Muscle of arm (tissue), 14 donors: ENCODE measurements at places on chromosomes 2 and 18. TPM values are rescaled to one million over a fixed set of nuclear protein-coding genes. Genes with fewer than 3 reads are reported as not detected.

DNA sequence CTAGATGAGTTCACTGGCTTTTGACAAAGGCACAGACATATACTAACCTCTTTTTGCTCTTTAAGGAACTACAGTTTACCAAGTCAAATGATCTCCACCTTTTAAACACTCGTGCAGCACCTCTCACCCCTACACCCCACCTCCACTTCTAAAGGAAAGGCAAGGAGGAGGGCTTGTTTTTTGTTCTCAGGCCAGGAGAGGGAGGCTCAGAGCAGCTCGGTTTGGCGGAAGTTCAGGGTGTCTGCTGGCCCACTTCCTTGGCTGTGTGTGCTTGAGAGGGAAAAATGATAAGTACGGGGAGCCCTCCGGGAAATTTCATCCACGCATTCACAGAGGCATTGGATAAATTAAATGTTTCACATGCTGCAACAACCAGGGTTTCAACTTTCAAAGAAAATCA, 667.9 kb downstream of the BCL11A start:
- DNase-seq = peak; percentile 11

GRCh38 chr2:45750001-45750400, 98.5 kb downstream of the PRKCE start:
- DNase-seq = no peak

GRCh38 chr2:232324778-232325177, 53.8 kb upstream of the ALPP start:
- DNase-seq = no peak

- no peak for DNase-seq
These were observed 48.6 kb downstream of the KLHL14 start for GRCh38 chr18:32724071-32724749.

DNA sequence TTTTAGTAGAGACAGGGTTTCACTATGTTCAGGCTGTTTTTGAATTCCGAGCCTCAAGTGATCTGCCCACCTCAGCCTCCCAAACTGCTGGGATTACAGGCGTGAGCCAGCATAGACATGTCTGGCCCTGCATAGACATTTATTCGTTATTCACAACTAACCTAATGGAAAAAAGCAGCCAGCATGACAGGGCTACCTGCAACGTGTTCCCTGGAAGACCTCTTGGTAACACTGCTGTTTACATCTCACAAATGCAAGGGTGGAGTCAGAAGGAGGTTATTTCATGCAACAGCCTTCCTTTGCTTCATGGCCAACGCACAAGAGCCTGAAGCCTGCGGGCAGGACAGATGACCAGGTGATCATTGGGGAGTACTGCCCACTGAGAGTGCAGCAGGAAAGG, 9.2 kb downstream of the SERPINE2 start:
- no peak for DNase-seq

GRCh38 chr2:8149985-8150539, 531.8 kb upstream of the ID2 start:
- no peak for DNase-seq

DNA sequence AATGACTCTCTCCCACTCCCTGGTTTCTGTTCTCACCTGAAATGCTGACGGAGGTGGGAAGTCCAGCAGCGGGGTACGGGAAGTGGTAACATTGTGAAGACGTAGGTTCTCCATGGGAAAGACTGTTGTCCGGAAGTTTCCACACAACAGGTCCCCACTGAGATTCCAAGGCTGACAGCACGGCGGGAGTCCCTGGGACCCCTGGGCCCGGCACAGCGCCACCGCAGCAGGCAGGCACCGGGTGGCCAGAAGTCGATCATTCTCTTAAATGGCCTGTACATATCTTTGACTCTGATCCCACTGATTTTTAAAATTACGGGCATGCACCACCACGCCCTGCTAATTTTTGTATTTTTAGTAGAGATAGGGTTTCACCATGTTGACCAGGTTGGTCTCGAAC, 201.0 kb upstream of the SALL3 start:
- DNase-seq = no peak

DNA sequence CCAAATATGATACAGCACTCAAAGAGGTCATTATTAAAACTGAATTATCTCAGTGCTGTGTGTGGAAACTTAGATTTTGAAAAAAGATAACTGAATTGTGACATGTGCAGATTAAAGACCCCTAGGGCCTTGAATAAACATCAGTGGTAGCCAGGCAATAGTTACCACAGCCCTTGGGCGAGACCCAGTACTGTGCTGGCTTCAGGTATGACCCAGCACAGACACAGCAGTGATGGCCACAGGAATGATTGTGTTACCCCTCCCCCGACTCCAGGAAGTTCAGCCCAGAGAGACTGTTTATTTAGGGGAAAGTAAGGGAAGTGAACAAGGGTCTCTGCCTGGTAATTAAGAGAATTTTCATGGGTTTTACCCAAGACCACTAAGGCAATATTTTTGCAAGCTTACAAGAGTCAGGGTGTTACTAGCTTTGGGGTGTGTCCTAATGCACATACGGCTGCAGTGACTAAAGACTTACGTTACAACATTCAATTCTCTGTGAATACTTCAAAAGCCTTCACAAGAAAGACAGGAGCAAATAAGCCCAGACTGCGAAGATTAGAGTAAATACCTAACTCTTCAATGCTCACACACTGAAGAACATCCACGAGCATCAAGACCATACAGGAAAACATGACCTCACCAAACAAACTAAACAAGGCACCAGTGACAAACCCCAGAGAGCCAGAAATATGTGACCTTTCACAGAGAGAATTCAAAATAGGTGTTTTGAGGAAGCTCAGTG, 28.2 kb upstream of the ITGAV start:
- DNase-seq = no peak

FEV gene
- 0.17 TPM for polyA plus RNA-seq

DNA sequence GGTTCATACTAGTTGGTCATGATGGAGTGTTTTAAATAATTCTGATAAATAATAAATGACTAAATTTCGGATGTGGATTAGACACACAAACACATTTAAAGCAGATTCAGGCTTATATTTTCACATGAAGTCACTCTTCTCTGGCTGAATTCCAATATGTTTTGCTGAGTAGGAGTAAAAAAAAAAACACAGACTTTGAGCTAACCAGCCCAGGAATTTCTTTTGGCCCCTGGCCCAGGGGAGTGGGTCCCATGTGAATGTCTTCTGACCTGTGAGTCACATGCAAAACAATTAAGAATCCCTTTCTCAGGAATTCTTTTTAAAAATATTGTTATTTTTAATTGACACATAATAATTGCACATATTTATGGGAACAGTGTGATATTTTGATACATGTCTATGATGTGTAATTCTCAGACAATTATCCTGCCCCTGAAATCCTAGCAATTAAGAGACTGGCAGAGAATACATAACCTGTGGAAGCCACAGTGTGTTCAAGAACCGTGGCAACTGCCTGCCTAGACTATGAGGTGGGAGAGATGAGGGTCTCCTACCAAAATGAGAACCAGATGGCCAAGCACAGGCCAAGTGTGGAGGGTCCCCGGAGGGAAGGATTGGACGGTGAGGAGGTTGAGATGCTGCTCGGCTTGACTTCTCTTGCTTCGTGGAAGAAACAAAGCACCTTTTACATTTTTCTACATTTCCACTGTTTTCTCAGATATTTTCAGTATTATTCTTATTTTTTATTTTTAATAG, 236.4 kb downstream of the PIEZO2 start:
- peak; percentile 80 for DNase-seq

GRCh38 chr2:153132418-153132817, 346.1 kb downstream of the RPRM start:
- DNase-seq = no peak

- DNase-seq = no peak
These were observed 81.8 kb downstream of the HDAC4 start for GRCh38 chr2:239318790-239319661.

DNA sequence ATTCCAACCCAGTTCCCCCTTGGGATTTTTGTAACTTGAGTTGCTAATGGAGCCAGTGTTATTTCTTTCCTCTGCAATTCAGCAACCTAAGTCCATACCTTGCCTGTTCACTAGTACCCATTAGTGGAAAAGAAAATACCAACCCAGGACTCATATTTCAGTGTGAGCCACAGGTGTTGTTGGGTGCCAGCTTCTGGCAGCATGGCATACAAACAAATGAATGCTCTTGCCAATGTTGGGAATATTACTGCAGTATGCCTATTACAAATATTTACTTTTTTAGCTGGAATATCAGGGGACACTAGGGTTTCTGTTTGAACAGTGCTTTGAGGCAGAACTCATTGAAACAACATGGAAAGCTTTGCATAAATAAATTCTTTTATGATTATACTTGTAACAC, 130.2 kb downstream of the NCKAP5 start:
- DNase-seq = no peak

DNA sequence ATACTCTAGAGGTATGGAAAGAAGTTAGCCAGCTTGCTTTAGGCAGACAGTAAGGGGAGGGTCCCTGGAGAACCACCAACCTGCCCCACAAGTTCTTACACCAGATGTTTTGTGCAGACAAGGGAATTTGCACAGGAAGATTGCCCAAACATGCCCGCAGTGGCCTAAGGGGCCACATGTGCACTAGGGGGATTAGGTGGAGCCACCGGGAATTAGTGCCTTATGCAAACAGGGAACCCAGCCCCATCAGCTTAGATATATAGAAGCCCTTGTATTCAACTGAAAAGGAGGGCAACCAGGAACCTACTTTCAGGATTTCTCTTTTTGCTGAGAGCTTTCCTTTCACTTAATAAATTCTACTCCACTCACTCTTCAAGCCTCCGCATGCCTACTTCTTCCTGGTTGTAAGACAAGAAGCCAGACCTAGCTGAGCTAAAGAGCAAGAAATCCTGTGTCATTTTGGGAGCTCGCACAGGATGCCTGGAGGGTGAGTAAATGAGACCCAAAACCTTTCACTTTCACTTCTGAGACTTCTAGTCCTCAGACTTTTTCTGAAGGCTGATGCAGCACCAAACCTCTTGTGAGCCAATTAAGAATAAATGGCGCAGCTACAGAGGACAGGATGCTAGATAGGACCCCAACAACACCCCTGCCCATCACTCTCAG, 146.3 kb downstream of the GCA start:
- DNase-seq = no peak

GRCh38 chr2:159684796-159685195, 27.5 kb upstream of the MARCHF7 start:
- no peak for DNase-seq

GRCh38 chr2:23513245-23513871, 128.4 kb downstream of the KLHL29 start:
- DNase-seq = no peak

- DNase-seq = no peak
These were observed 103.7 kb downstream of the HS6ST1 start for GRCh38 chr2:128214866-128215460.

DNA sequence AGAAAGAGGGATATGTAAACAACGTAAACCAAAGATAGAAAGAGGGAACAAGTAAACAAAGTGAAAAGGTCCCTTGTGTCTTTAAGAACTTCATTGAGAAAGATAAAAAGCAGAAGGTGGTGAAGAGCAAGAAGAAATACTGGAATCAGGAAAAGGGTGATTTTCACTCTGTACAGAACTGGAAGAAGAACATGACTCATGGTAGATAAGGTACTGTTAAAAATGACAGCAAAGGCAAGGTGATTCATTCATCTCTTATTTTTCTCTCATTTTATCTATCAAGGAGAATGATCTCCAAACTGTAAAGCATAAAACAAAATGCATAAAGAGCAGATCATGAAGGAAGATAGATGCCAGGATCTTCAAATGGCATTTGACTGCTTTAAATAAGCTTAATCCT, 724.6 kb upstream of the CELF4 start:
- DNase-seq = no peak

GRCh38 chr2:229340086-229340760, 69.1 kb upstream of the PID1 start:
- DNase-seq = no peak

DNA sequence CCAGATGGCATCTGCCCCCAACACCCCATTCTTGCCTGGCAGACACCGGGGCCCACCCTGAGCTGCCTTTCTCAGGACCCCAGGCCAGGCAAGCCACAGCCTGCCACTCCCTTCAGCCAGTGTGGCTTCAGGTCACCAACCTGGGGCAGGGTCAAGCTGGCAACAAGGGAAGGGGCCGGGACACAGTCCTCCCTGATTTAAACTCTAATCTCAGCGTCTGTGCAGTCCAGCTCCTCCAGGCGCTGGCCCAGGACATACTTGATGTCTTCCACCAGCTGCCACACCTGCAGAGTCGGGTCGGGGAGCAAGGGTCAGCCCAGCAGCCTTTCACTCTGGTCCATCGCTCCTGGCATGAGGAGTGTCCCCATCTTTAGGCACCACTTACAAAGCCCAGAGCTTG, 29.0 kb upstream of the ALPP start:
- no peak for DNase-seq

DNA sequence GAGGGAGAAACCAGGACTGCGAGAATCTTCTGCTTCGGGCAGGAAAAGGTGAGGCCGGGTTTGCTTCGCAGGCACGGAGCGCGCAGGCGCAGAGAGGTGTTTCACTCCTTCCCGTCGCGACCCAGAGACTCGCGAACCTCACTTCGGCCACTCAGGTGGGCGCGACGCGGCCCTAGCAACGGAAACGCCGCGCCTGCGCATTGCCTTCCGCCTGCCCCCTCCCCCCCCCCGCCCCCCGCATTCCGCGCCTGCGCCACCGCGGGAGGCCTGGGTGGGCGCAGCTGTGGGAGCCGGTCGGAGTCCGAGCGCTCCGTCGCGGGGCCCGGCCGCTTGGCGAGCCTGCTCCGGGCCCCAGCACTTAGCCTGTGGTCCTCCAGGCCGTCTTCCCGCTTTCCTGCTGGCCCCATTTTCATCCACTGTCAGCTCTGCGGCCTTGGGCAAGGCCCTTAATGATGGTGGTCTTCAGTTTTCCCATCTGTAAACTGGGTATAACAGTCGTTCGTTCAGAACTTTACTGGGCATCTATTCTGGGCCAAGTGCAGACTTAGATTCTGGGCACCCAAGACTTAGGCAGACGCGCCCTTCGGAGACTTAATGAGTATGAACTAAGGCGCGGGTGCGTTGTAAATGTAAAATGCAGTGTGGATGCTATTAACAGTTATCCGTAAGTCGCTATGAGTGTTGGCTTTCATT, 62.1 kb upstream of the ACKR3 start:
- DNase-seq = peak; percentile 48

GRCh38 chr2:120601566-120601965, 134.1 kb upstream of the GLI2 start:
- DNase-seq = no peak
